HCEC 1CT (cell line): ENCODE measurements at places on chromosomes 6 and 20.

GRCh38 chr6:127190552-127190951 lies 72.1 kb downstream of the RSPO3 start:
- DNase-seq = peak; percentile 65

DNA sequence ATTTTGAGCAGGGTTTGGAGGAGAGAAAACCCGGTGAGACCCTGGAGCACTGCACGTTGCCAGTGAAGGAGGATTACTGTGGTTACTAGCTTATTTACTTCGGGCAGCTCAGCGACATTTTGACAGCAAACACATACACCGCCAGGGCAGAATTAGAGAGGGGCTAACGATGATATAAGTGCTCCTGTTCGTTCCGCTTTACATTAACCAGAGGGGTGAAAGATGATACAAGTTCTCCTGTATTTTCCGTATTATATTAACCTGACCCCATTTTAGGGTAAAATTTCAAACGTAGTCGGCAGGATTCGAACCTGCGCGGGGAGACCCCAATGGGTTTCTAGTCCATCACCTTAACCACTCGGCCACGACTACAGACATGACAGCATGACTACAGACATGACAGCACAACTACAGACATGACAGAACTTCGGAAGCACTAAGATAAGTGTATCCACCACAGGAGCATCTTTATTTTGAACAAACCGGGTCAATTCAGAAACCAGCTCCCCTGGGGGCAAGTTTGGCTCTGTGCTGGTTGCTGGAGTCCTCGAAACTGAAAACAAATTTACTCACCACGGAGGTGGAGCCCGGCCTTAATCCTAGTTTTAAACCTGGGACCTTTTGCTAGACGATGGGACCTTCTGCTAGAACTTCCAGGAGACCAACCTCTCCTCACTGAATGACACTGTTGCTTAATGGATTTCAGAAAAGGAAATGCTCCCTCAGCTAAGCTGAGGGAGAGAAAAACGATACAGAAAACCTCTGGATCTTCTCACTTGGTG lies 80.4 kb upstream of the ZNF184 start:
- DNase-seq = peak; percentile 64

DNA sequence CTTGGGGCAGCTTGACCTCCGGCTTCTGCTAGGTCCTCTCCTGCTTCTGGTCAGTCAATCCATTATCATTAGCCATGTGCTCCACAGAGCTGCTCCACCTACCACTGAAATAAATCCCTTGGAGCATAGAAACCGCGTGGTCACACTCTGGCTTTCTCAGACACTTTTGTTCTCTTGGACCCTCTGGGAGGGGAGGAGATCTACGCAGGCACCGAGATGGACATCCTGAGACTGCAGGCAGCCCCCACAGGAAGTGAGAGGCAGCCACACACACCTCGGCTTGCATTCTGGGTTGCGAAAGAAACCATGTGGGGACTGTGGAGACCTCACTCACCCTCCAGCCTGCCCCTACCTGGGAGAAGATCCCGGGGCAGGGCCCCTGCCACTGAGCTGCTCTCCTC lies 79.5 kb downstream of the FYN start:
- no peak for DNase-seq

GRCh38 chr6:30227763-30228487 lies 14.7 kb upstream of the TRIM26 start:
- no peak for DNase-seq

- DNase-seq = no peak
These were observed 52.2 kb downstream of the MYH7B start for GRCh38 chr20:35007891-35008290.

- no peak for DNase-seq
These were observed 2.0 kb downstream of the ROS1 start for GRCh38 chr6:117423754-117424153.

- no peak for DNase-seq
These were observed 91.0 kb downstream of the NCR2 start for GRCh38 chr6:41426438-41426851.

GRCh38 chr20:37693635-37694626 lies at the start of gene CTNNBL1:
TSS of gene CTNNBL1 (plus strand) at chr20:37694030. CDS start at chr20:37694123, 93 bp downstream.
- peak; percentile 94 for DNase-seq

GRCh38 chr20:14336686-14337085 lies 726 bp downstream of the FLRT3 start:
- DNase-seq = peak; percentile 10

GRCh38 chr6:41125282-41125681 lies 28.9 kb downstream of the TREML1 start:
- DNase-seq = no peak

DNA sequence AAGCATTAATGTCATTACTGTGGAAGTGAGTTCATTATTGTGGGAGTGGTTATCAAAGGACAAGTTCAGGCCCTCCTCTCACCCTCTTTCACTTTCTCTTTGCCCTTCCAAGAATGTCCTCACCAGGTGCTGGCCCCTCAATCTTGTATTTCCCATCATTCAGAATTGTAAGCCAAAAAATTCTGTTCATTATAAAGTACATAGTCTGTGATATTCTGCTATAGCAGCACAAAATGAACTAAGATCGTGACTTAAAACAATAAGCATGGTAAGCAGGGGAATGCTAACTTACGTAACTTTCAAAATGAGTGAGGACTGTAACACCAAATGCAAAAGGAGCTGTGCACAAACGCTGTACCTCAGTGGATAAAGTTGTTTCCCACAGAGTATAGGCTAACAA lies 515.7 kb upstream of the BTBD3 start:
- DNase-seq = no peak

GRCh38 chr6:146219101-146219500 lies 190.2 kb downstream of the GRM1 start:
- DNase-seq = no peak
